ENCODE measurements at places on chromosomes 2 and 18. TPM values are rescaled to one million over a fixed set of nuclear protein-coding genes. Genes with fewer than 3 reads are reported as not detected.

DNA sequence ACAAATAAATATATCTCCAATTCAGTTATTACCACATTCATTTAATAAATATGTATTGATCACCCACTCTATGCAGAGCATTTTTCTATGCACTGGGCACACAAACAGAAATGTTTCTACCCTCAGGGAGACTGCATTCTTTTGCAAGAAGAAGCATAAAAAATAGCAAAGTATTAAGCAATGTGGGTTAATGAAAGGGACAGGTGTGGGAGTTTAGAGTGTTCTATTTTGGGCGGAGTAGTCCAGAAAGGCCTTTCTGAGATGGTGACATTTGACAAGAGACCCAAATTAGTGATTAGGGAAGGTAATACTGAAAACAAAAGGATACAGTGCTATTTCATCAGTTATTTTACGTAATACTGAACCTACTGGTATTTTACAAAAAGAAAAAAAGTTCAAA, 394.3 kb upstream of the CHST9 start:
- DNase-seq = no peak

DNA sequence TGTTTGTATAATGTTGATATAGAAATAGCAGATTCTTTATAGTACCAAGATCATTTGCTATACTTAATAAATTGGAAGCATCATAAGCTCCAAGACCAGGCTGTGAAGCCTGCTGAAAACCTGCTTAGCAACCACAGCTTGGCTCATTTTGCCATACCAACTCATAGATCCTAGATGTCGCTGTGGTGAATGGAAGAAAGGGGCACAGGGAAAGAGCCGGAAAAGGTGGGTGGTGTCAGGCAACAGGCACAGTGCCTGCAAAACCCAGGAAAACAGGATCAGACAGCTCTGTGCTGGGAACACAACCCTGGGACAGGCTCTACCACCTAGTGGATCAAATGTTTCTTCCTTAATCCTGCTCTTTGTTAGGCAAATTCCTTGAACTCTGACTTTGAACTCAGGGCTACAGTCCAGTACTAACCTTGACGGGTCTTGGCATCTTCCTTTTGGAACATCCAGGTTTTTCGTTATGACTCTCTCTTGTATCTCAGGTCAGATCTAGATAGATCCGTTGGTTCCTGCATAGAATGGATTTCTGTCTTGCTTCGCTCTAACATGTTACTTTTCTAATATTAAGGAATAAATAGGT, 31.6 kb downstream of the TWSG1 start:
- peak; percentile 63 for DNase-seq

DNA sequence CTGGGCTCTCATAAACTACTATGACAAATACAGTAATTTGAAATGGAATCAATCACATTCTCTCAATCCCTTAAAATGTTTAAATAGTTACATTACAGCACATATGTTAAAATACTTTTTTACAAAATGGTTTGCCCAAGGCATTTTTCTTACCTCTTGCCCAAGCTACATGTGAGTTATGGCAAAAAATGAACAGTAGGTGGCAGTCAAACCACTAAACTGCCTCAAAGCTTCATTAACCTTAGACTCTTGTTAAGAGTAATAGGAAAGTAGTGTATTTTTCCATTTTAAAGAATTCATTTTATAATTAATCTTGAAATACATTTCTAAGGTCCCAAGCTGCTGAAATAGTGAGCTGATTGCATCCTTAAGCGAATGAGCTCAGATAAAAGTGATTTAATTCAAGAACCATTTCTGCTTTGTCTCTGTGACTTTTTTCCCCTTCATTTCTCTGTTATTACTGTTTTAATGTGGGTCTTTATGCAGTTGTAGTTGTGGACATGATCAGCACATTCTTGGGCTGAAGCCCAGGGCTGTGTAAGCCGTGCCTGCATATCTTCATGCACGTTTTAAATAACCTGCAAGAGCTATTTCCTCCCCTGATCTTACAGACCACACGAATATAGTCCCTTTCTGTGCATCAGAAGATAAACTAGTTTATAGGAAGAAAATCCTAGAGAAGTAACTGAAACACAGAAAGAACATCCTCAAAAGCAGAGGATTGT, 311.8 kb downstream of the LNPK start:
- DNase-seq = peak; percentile 35

- DNase-seq = no peak
Measured at GRCh38 chr2:138780446-138780880, 273 bp upstream of the NXPH2 start.

DNA sequence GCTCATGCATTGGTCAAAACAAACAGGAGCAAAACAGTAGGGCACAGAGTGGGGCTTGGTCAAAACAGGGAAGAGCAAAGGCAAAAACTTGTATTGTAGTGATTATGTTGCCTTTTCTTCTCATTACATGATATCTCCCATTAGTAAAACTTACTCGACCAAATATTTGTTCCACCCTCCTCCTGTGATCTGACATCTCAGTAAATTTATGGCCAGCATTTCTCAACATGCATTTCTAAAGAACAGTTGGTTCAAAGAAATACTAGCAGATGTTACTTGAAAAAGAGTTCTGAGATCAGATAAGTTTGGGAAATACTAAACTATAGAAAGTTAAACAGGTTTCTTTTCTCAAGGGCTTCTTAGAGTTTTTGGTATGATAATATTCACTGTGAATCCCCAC, 423.1 kb downstream of the FIGN start:
- no peak for DNase-seq

- DNase-seq = peak; percentile 77
Measured at GRCh38 chr2:42794271-42795046, 2.1 kb upstream of the HAAO start.

GRCh38 chr2:66919286-66919685, 477.8 kb upstream of the ETAA1 start:
- no peak for DNase-seq

- DNase-seq = peak; percentile 49
Measured at GRCh38 chr2:219175928-219176817, 552 bp downstream of the CNPPD1 start.

GRCh38 chr2:157627594-157628476, 829 bp downstream of the ACVR1C start:
- peak; percentile 38 for DNase-seq

The CCDC178 gene
- 0.33 TPM for total RNA-seq

The CD226 gene
- 0.26 TPM for total RNA-seq

Measured in body of pancreas (tissue), 4 donors.